ENCODE measurements at places on chromosomes 1 and 21.

- no peak for DNase-seq
Measured at GRCh38 chr21:43015906-43016540, 41.7 kb downstream of the PKNOX1 start.

DNA sequence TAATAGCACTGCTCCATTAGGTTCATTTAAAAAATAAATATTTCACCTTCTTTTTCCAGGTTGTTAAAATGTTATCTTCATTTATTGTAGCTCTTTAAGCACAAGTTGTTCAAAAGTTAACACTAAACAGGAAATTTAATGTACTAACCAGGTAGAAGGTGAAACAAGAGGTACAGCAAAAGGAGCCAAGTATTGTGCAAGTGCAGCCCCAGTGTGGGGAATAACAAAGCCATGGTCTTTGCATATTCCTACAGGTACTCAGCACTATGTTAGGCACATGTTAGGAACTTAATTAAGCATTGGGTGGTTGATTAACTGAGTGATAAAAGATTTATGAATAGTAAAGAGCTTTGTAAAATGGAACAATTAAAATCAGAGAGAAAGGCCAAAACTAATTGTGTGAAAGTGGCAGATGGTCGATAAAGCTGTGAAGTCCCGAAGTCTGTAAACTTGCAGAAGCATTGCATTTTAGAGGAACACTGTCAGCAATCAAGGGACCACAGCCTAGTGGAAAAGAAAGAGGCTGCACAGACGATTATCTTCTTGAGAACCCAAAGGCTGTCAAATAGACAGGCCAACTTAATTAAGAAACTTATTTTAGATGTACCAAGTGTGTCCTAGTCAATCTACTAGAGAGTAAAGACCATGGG is 185.8 kb downstream of the SLC44A5 start:
- no peak for DNase-seq

DNA sequence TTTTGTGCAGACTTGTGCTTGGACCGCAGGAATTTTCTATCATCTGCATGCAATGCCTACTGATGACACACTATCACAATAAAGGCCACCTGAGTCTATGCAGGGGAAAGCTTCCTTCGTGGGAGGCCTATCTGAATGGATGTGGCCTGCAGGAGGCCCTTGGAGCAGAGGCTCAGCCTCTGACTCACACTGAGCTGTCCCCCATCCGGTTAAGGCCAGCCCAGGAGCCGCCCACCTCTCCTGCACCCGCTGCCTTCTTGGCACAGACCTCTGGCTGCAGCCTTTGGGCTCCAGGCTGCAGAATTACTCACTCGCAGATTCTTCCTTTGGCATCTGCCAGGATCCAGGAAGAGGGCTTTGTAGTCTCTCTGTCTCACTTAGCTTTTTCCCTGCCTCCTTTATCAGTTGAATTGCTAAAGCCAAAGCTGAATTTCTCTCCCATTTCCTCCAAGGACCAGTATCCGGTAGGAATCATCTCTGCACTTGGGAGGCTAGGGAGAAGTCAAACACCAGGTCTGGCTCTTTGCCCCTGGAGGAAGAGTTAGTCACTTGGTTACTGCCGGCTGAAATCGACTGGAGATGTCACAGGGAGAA is 65.1 kb upstream of the JUN start:
- no peak for DNase-seq

- peak; percentile 53 for DNase-seq
Measured at GRCh38 chr1:27643600-27644368, 8.8 kb upstream of the FGR start.

GRCh38 chr1:199084293-199084692 is 445.5 kb downstream of the PTPRC start:
- DNase-seq = no peak

DNA sequence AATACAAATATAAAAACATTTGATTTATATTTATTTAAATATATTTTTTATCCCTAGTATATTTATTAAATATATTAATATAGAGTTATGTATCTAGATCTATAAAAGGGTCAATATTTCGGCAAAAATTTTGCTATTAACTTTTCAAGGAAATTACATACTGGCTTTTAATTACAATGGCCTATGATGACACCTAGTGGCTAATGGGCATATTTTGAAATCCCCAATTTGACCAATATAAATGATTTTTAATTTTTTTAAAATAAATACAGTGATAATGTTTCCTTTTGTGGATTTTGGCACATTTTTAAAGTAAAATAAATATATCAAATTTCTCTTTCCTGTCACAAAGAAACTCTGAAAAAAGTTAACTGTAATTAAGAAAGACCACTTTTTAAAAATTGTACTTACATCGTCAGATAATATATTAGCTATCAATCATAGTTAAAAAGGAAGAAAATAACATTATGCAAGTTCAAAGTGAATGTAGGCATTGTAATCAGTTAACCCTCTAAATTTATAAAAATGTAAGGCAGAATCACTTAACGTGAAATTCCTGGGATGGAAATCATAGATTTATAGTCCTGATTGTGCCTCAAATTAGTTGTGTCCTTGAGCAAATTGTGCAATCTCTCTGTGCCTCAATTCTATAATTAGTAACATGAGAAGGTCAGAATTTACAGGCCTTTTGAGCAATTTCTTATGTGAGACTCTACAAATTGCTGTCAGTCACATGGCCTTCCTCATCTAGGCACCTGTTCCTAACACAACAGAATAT is 25.6 kb upstream of the RGS13 start:
- DNase-seq = peak; percentile 19

DNA sequence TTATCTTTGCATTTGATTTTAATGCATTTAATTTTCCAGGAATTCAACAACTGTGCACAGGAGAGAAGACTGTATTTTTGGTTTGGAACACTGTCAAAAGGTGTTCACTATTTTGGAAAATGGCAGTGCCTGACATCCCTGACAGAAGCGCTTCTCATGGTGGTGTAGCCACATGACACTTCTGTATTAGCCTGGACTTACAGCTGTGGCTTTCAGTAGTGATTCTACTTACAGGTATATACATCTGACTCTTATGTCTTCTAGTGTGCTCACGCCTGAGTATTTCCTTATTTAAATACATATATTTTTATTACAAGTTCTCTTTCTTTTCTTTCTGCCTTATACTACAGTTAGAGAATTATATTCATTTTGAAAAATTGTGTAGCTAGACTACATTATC is 52.3 kb upstream of the C8B start:
- no peak for DNase-seq

GRCh38 chr1:55285834-55286233 is 70.7 kb upstream of the USP24 start:
- no peak for DNase-seq

- no peak for DNase-seq
Measured at GRCh38 chr1:38173157-38173831, 126.7 kb upstream of the POU3F1 start.

GRCh38 chr1:119768778-119769177 is at the start of gene HMGCS2:
HMGCS2 (minus strand) TSS chr1:119768905; CDS start chr1:119768844, 61 bp downstream.
- no peak for DNase-seq

DNA sequence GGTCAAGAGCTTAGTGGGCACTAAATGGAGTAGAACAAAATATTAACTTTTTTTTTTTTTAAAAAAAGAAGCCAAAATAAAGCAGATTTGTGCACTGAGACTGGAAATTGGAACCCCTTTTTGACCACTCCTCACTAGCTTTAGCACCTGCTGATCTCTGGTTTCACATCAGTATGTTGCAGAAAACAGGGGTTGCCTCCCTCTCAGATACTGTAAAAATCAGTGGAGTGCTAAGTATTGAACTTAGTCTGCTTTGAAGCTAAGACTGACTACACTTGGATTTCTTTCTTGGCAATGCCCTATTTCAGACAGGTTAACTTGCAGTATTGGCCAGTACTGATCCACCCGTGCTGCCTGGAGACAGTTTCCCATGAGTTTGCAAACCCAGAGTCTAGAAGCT is 2.7 kb upstream of the KIAA0040 start:
- DNase-seq = no peak

DNA sequence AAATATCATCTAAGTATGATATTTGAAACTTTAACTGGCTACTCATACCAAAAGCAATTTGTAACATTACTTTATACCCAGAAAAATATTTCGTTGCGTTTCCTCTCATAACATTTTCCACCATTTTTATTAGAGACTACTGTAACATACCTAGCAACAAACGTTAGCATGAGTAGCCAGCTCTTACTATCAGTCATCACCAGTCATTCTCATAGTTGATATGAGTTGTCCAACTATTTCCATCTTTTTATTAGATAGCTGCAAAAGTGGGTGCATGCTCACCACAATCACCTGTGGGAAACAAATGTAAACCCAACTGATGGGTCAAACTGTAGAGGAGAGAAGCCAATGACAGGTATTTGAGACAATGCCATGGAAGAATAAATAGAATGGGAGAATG is 114.6 kb downstream of the AKT3 start:
- no peak for DNase-seq

GRCh38 chr1:84749427-84749826 is 59.2 kb upstream of the SSX2IP start:
- DNase-seq = no peak

DNA sequence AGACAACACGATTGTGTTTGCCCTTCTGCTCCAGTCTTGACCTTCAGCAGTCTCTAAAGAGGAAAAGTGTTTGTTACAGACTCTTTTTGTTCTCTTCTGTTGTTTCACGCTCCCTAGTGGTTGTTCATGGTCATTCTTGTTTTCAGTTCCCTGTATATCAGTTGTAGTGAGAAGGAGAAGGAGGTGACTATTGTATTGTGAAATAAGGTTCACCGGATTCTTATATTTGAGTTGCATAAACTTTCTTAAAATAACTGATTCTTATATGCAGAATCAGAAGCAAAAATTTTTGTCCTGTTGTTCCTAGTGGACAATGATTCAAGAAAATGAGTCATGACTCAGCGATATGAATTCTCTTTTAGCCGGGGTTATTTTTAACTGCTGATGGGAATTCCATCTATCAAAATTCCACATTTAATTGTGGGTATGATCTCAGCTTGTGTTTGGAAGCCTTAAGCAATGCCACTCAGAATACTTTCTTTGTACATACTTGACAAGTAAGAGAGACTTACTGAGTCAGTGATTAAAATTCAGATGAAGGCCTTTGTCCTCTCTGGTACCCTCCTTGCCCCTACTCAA is 152.2 kb downstream of the CLEC20A start:
- peak; percentile 16 for DNase-seq

DNA sequence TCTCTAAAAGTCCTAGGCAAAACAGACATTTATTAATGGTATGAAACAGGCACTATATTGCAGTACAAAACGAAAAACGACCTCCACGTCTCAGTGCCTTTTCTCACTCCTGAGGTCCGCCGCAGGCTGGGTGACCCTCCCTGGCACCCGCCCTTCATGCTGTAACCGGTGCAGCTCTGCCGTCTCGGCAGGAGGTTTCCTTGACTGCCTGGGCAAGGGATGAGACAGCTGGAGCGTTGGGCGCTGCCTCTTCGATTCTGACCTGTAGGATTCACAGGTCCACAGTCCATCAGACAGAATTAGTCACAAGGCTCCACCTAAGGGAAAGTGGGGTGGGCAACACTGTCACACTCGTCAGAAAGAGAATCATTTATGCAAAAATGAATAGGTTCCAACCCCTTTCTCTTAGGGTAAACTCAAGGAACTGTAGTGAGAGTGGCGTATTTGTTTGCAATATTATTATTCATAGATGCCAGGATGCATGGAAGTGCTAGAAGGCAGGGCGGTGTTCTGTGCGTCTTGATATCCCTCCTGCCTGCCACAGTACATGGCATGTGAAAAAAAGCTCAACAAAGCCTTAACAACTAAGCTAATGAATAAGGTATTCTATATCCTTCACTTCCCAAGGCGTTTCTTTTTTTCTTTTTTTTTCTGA is 23.5 kb upstream of the ZBTB18 start:
- DNase-seq = no peak

DNA sequence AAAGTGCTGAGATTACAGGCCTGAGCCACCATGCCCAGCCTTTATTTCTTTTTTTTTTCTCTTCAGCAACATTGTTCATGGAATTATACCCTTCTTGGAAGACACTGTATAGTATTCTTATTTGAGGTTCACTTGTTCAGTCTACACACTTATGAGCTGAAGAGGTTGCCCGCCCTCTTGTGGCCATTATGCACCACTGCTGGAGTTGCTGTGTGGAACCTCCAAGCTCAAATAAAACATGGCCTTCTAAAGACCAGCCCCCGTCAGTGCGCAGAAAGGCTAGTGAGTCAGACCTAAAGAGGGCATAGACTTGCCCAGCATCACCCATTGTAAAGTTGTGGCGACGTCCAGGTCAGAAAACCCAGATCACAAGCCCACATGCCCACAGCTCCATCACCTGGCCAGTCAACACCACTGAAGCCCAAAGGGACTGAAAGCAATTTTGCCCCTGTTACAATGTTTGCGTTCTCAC is 20.4 kb downstream of the LURAP1 start:
- peak; percentile 87 for DNase-seq

DNA sequence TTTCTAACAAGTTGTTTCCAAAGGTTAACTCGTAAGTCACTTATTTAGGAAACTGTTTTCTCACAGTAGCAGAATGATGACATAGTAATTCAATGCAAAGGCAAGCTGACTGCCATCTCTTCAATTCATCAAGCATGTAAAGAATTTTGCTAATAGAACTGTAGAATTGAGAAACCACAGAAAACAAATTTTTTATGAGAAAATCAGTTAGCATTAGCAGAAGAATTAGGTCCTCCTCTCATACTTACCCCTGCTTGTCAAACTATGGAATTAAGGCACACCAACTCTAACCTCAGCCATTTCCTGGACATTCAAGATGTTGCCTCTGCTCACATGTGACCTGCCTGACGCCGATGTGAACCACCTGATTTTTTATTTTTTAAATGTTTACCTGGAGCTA is 115.2 kb downstream of the LRRC40 start:
- DNase-seq = no peak

DNA sequence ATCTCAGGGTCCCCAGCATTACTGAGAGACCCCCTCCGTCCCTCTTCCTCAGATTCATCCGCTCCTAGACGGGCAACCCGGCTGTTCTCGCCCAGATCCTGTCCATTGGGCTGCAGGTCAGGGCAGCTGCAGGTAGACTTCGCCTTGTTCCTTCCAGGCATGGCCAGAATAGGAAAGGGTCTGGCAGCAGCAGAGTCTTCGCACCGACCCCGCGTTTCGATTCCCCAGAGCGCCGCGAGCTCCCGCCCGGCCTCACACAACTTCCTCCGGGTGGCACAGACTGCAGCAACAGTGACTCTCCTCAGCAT is 265 bp downstream of the NRDC start:
- no peak for DNase-seq

- DNase-seq = no peak
Measured at GRCh38 chr1:155012026-155012546, 9.5 kb downstream of the ZBTB7B start.

DNA sequence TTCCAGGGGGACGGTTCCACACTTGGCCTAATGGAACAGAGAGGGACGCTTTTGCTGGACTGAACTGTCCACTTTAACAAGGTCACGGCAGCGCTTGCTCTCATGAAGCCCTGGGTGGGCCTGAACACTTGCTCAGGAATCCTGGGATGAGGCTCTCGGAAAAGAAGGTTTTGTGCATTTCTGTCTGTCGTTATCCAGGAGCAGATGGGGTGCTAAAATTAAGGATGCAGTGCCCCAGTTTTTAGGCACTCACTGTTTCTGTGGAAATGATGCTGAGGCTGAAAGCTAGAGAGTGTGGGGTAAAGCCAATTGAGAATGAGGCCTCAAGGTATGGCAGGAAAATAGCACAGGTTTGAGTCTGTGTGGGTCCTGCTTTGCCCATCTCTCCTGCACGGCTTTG is 111.0 kb downstream of the DAB1 start:
- no peak for DNase-seq

Data from SHP77 (cell line).